Inflammatory macrophage (primary cell): ENCODE measurements at places on chromosomes 1 and 21.
A peak's percentile ranks its signal among the peaks of the same experiment; 100 is the strongest.

- no peak for DNase-seq
Measured at GRCh38 chr1:199508653-199509052, 518.9 kb upstream of the NR5A2 start.

DNA sequence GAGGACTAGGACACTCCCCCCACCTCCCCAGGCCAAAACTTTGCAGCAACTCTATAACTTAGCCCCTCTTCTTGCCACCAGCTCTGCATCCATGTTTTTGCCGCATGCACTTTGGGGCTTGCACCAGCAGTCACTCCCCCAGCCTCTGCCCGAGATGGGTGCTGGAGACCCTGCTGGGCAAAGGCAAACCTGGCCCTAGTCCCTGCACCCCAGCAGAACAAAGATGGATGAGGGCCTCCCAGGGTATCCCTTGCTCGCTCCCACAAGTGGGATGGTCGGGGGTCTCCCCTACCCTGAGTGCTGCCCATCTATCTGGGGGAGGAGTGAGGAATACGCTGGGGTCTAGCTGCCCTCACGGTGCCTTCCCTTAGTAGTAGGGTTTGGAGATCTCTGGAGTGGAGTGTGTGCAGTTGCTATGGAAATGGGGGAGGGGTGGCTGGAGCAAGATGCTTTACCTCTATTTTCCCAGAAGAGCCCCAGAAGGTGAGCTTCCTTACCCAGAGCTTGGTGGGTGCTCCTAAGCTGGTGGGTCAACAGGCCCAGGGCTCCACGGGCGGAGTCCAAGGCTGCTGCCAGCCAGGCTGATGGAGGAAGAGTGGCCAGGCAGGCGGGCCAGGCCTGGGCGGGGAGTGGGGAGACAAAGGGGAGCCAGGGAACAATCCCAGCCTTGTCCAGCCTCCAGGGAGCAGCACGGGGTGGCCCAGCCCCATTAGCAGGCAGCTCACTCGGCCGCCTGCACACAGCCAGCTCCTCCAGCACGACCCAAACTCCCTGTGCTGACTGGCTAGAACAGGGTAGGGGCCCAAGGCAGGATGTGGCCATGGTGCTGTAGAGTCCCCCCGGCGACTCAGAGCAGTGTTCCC is at the start of gene PAQR6:
Gene PAQR6 (minus strand): TSS at position 597 of the 863 bp plus-strand sequence. CDS start 1,325 bp downstream, outside the sequence.
- no peak for DNase-seq

- no peak for DNase-seq
Measured at GRCh38 chr1:74596717-74597116, 76.9 kb downstream of the ERICH3 start.

DNA sequence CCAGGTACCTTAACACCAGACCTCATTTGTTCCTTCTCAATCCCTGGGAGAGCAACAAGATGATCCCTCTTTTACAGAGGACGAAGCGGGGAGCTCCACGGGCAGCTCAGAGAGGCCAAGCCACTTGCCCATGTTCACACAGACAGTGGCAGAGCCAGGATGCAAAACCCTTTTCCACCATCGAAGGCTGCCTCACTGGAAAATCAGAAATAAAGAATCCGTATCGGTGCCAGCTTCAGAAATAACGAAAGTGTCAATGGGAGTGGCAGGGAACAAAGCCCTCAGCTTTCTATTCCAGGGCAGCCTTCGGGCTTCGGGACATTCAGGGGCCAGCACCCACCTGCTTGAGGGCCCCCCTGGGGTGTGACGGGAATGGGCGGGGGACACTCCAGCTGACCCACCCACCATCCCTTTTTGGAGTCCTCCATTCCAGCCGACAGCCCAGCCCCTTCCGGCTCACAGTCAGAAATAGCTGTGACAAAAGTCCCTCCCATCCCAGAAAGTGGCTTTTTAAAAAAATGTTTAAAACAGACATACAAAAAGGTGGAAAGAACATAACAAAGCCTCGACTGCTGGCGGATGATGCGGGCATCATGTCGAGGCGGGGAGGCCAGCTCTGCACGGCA is 6.0 kb downstream of the IFFO2 start:
- DNase-seq, result peak; percentile 32

DNA sequence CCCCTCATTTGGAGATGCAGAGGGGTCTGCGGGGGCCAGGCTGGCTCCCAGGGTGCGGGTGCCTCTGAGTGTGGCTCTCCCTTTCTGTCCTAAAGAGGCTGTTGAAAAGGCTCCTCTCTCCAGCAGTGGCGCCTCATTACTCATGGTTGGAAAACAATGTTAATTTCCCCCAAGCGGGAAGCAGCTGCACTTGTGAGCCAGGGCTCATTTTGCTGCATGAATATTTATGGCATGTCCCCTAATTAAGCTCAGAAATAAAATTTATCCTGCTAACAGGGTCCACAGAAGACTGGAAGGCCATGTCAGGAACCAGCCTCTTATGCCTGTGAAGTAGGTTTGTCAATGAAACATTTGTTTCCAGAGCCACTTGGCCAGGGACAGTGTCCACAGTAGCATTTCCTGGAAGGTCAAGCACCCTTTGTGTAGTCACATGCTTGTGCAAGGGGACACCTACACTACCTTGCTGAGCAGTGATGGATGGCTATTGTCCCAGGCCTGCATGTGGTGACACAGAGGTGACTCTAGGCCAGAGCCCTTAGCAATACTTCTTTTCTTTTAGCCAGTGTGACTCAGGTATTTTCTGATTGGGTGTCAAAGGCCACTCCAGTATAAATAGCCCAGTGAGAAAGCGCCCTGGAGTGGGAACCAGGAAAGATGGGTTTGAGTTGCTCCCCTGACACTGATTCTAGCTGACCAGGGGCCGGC is 259.0 kb downstream of the FOXD2 start:
- no peak for DNase-seq

DNA sequence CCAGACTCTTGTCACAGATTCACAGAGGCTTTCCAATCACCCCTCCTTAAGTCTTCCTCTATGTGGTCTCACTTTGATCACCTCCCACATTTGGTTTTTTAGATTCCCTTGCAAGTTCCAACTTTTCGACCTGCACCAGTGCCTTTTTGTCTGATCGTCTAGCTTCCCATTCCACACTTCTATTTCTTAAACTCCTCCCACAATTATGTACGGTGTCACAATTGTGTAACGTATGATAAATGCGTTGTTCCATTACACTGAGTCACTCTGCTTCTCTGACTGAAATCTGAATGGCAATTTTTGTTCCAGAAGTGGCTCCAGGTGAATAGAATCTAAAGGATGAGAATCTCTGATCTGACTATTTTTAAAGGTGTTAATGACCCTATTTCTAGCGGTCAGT is 320.1 kb downstream of the LMX1A start:
- DNase-seq, result no peak

- DNase-seq, result no peak
Measured at GRCh38 chr1:104468282-104468681, 718.6 kb downstream of the AMY1C start.

DNA sequence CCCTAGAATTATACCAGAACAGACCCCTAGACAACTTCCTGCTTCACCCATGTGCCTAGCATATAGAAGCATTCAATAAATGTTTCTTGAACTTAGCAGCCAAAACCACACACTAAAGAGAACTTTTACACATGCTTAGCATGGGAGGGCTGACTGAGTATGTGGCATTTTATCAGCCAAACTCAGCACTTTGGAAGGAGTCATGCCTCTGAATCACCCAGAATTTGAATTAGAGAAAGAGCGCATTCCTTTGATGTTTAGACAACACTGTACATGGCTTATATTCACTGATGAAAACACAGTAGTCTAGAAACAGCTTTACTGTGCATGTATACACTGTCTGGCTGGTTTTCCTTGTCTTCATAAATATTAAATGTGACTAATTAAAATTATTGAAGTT is 26.1 kb downstream of the SPAG17 start:
- DNase-seq, result no peak

- DNase-seq, result no peak
Measured at GRCh38 chr21:21174676-21175075, 176.5 kb downstream of the NCAM2 start.

GRCh38 chr1:60922304-60922703 is 160.1 kb upstream of the NFIA start:
- DNase-seq, result peak; percentile 43

DNA sequence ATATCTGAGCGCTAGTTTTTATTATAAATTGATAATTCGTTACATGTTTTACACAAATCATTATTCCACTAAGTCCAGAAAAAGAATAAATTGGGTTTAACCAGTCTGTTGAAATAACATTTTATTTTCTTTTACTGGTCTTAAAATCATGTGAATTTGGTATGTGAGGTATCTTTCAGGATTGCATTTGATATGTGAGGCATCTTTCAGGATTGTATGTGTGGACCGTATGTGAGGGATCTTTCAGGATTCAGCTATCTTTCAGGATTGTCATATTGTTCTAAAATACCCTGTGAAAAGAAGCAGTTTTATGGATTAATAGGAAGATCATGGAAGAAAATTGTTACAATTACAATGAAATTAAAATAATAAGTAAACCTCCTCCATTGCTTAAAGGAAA is 42.9 kb downstream of the USP25 start:
- DNase-seq, result no peak

- no peak for DNase-seq
Measured at GRCh38 chr1:221575605-221576004, 166.3 kb downstream of the DUSP10 start.

GRCh38 chr1:107680579-107680985 is 284.4 kb downstream of the VAV3 start:
- no peak for DNase-seq

- DNase-seq, result no peak
Measured at GRCh38 chr1:48414264-48414663, 57.7 kb downstream of the SPATA6 start.

- no peak for DNase-seq
Measured at GRCh38 chr1:48028218-48029069, 31.3 kb upstream of the TRABD2B start.

DNA sequence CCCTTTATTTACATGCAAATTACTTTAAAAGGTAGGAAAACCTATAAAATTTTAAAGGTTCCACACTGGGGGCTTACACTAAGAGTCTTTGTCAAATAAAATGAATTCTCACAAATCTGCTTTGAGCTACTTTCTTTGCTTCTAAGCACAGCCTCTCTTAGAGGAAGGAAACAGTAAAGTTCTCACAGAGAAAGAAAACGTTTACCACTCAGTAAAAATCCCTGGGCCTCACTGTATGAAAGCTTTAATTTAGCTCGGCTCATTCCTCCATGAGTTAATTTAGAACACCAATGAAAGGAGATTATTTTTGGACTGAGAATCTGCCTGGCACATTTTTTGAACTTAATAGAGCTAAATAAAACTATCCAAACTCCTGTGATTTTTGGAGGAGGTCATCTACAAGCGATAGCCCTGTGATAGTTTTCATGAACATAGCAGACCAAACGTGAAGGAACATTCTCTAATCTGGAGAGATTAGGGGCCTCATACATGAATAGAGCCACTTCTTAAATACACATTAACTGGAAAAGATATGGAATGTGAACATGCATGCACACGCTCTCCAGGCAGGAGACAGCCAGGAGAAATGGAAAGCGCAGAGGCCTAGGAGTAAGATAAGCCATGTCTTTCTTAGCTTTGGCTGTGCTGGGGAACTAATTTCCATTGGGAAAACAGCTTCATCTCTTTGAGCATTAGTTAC is 32.8 kb downstream of the PRRX1 start:
- no peak for DNase-seq

- DNase-seq, result no peak
Measured at GRCh38 chr21:15797577-15798363, 68.0 kb downstream of the USP25 start.

DNA sequence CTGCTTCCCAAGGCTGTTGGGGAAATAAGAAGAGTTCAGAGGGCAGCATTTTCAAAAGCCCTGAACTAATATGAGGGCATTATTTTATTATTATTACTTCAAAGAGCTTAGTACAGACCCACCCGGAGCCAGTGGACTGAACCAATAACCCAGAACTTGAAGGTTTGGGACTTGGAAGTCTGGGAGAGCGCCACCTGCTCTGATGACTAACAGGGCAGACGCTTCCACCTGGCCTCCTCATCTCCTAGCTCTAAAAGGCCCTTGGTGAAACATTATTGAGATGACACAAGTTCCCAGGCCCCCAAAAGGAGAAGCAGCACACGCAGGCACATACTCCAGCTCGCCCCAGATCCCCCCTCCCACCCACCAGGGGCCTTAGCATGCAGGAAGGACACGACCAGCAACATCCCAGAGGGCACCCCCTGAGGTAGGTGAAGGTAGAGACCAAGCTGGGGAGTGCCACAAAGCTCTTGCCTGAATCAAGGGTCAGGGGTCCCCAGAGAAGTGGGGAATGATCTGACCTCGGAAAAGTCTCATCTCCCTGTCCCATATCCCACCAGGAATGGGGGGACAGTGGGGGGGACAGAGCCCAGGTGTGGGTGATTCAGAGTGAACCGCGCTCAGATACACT is 1.3 kb downstream of the DLGAP3 start:
- DNase-seq, result no peak

GRCh38 chr1:183609313-183609712 is 19.1 kb upstream of the NCF2 start:
- peak; percentile 92 for DNase-seq

DNA sequence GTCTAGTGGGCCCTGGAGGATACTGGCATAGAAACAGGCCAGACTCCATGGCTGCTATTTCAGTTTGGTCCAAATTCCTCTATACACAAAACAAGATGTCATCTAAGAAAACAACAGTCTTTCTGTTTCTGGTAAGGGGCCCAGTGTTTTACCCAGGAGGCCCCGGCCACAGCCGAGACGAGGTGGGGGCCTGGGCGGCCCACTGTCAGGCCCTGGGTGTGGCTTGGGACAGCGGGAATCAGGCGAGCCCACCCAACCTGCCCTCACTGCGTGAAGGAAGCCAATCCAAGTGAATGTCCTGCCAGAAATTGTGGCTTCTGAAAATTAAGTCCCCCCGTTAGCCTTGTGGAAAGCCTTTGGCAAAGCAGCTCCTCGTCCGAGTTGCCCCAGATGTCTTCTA is 31.2 kb upstream of the GPR153 start:
- DNase-seq, result no peak

DNA sequence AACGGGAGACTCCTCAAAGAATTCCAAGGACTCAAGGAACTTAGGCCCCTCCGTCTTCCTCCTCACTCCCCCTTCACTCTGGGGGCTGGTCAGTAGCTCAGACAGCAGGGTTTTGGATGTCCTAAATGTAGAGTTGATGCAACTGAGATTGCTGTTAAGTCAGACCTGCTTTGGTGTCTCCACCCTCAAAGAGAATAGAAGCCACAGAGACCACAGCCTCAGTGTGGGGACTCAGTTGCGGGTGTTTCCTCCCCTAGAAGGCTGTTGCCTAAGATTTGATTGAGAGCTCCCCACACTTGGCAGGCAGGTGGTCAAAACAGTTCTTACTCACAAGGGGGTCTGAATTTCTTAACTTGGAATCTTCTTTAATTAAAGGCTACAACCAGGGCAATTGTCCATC is 7.6 kb downstream of the MAN1C1 start:
- DNase-seq, result no peak

DNA sequence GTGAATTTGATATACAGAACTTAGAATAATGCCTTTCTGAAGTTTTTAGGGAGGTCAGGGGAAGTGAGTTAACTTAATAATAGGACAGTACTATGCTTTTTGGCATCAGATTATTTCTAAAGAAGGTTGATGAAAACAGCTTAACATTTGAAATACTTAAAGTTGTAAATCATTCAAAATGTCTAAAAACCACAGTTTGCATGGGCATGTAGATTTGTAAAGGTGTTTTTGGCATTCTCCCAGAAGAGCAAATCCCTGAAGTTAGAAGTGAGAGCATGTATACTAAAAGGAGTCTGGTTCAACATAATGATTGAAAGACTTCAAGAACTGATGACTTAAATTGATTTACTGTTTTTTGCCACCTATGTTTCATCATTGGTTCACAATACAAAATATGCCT is 6.7 kb downstream of the DR1 start:
- DNase-seq, result no peak
